ENCODE measurements at places on chromosomes 16 and 17.
A peak's percentile ranks its signal among the peaks of the same experiment; 100 is the strongest.

DNA sequence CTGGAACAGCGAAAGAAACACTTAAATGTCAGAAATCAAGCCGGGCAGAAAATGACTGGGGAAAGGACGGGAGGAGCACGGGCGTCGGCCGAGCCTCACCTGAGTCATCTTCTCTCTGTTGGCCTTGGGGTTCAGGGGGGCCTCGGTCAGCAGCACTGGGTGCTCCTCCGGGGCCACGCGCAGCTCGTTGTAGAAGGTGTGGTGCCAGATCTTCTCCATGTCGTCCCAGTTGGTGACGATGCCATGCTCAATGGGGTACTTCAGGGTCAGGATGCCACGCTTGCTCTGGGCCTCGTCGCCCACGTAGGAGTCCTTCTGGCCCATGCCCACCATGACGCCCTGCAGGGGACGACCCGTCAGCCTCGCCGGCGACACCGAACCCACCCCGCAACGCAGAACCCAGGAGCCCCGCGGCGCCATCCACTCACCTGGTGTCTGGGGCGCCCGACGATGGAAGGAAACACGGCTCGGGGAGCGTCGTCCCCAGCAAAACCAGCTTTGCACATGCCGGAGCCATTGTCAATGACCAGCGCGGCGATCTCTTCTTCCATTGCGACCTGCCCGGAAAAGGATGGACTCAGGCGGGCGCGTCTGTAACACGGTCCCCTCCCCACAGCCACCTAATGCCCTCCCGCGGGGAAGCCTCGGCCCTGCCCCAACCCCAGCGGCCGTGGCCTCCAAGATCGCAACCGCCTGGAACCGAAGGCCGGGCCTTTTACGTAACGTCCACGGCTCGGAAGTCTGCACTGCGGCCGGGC lies 616 bp downstream of the ACTG1 start:
- no peak for DNase-seq

GRCh38 chr17:30557916-30558685 lies 80.9 kb downstream of the GOSR1 start:
- no peak for DNase-seq

DNA sequence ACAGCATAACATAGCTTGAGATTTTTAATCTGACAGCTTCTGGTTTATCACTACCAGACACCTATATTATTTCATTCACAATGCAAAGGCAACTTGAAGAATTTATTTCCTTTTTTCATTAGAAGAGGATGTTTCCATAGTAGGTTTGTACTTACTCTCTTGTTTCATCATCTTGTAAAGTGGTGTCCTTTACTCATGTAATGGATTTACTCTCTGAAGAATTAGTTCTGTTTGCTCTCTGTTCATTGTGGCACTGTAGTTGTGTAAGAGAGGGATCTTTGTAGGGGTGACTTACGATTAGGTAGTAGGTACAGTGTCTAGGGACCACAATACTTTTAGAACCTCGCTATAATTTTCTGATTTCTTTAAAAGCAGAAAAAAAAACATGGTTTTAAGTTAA lies 256.1 kb downstream of the BCAS3 start:
- no peak for DNase-seq

GRCh38 chr17:15998031-15998562 lies 1.4 kb downstream of the ZSWIM7 start:
- no peak for DNase-seq

GRCh38 chr16:68289621-68290329 lies 21.0 kb downstream of the SLC7A6OS start:
- DNase-seq: no peak

DNA sequence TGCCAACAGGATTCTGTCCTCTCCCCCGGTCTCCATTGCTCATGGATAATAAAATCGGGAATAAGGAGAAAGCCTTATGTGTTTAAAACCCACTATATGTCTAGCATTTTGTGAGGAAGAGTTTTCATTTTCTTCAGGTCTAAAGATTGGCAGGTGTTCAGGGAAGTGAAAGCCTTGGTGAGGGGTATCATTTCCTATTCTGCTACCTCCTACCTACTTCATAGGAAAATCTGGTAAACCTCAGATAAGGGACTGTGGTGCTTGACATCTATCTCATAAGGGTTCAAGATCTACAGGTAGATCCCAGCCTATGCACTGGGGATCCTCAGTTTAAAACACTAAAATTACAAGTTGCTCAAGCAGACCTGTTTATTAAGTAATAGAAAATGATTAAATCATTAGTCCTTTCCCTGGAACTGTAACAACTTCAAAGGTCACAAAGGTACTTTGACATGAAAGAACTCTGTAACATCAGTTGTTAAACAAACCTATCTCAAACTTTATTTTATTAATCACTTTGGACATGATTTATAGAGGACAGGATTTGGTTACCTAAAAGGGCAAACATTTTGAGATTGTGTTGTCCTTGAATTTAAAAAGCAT lies 6.5 kb downstream of the MOSMO start:
- DNase-seq: no peak

DNA sequence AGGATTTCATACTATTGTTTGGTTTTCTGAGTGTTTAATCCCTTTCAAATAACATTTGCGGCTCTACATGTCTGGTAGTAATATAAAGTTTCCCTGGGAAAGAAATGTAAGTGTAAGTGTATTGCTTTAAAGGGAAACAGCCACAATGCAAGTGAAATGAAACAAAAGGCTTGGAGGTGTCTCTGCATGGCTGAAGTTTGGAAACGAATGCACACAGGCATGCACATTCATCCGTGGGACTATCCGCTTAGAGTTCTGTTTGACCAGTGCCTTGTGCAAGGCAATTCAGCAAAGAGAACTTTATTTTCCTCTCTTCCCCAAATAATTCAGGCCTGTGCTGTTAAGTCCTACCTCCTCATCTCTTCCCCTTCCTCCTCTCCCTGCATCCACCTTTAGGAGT lies 56.1 kb upstream of the MRTFB start:
- DNase-seq: no peak

DNA sequence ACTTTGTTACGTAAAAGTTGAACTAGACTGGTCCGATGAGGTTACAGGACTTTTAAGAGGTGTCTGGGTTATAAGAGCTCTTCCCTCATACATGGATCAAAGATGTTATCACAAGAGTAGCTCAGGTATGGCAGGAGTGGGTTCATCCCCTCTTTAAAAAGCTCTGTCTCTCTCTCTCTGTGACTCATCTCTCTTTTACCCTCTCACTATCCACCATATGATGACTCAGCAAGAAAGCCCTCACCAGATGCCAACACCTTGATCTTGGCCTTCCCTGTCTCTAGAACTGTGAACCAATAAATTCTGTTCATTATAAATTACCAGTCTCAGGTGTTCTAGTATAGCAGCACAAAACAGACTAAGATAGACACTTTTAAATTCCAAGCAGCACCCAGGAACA lies 1.9 kb upstream of the CLEC19A start:
- DNase-seq: peak; percentile 29

DNA sequence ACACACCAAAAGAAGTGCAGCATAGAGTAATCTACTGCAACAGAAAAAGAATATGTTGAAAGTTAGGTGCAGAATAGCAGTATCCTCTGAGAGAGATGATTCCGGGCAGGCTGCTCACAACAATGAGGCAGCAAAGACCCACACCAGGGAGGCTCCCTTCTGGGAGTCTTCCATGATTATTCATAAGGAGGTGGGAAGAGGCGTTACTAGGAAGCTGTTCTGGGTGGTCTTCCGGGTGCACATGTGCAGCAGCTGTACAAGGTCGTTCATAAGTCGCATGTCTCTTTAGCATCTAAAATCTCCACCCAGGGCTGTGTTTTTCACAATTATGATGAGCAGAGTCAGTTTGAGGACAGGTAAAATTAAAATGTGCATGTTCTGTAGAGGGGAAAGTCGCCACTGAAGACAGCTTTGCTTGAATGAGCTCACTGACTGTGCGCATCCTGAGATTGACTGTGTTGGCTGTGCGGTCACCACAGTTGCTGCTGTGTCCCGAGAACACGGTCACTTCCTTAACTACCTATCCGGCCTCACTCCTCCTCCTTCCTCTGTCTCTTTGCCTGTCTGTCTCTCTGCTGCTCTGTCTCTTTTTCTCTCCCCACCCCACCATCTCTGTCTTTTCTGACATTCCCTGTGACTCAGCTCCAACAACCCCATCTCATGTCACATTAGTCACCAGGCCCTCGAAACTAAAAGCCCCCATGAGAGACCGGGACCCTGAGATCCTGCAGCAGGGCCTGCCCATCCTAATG lies 125.5 kb upstream of the HSBP1 start:
- DNase-seq: no peak

DNA sequence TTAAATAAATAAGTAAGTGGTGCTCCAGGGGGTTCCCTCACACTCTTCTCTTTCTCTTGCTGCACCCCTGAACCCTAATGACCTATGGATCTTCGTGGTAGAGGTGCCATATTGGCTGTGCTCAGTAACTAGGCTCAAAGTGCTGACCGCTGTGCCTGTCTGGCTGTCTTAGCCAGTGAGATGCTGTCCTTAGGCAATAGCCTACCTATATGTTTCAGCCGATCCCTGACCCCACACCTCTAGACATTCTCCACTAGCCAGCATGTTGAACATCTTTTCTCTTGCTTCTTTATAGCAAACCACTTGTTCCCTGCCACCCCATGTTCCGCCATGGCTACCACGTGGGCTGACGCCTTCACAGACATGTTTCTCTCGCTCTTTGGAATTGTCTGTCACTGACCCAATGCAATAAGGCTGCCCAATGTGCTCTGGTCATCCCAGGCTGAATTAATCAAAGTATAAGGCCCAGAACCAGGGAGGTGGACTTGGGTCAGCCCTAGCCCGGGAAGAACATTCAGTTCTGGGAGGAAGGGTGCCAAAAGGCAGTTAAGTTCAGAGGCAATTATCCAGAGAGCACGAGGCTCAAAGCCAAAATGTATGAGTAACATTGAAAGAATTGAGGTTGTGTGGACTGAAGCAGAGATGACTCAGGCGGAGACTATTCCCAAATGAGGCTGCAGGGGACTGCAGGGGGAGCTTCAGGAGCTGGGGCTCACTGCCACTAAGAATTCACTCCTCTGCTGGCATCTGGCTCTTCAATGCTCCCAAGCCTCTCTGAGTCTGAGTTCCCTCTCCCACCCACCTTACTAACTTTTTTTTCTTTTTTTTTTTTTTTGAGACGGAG lies 28.7 kb upstream of the TNRC6A start:
- DNase-seq: peak; percentile 54

DNA sequence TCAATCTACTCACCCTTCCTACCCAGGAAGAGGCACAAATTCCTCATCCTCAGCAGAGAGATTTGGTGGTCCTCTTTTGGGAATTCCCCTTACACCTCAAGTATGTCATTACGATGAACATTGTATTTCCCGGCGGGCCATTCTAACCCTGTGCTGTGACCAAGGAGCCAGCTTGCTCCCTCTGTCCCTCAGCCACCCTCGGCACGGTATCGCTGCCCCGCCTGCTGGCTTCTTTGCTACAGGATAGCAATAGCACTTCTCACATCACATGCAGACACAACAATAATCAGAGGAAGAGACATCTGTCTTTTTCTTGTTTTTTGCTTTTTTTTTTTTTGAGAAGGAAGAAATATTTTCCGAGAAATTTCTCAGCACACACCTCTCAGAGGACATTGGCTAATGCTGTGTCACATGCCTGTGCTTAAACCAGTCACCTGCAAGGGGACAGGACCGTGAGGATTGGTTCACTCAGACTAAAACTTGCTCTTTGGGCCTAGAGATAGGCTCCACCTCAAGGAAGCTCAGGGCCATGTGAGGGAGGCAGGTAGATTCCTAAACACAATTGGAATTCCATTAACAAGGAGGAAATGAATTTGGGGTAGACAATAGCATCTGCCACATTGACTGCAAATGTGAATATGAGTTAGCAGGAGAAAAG lies 41.2 kb downstream of the TMC5 start:
- DNase-seq: no peak

- DNase-seq: no peak
These were observed 186.3 kb upstream of the XYLT1 start for GRCh38 chr16:17657045-17657444.

DNA sequence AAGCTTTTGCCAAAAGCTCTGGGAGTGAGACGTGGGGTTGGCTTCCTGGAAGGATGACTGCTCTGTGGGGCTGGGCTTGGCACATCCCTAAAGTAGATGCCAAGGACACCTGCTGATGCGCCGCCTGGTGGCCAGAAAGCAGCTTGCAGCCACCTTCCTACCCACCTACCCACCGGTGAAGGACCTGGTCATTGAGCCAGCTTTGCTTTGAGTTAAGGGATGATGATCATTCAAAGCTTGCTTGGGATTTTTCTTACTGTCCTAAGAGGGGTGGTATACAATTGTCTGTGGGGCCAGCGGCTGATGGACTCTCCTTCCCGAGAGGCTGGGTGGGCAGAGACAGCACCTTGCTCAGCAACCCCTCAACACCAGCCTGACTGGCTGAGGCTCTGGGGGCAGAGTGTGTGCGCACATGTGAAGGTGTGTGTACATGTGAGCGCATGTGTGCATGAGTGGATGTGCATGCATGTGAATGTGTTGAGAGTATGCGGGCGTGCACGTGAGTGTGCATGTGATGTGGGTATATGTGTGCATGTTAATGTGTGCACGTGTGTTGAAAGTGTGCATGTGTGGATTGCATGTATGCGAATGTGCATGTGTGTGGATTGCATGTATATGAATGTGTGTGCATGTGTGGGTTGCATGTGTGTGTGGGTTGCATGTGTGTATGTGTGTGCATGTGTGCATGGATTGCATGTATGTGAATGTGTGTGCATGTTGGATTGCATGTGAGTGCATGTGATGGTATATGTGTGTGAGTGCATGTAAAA lies 18.6 kb downstream of the C1QTNF1 start:
- no peak for DNase-seq

DNA sequence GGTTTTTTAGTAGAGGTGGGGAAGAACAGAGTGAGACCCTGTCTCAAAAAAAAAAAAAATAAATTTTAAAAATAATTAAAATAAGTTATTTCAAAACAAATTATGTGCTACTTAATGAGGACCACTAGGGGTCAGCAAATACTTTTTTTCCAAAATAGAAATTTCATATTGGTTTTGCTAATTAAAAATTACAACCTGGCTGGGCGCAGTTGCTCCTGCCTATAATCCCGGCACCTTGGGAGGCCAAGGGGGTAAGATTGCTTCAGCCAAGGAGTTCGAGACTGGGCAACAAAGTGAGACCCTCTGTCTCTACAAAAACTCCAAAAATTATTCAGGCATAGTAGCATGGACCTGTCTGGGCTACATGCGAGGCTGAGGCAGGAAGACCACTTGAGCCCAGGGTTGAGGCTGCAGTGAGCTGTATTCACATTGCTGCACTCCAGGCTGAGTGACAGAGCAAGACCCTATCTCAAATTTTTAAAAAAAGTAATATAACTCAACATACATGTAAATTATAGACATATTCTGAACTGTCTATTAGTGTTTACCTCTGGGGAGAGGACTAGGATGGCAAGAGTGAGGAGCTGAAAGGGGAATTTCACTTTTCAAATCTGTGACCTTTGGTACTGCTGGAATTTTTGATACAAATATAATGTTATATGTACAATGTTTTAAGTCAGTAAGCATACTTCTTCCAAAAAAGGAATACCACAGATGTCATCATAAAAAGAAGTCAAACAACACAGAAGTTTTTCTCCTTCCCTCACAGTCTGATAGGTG lies 8.1 kb downstream of the MEIOB start:
- DNase-seq: no peak

Measured in epithelial cell of prostate (primary cell).